ENCODE measurements at places on chromosomes 7 and 10. TPM values are rescaled to one million over a fixed set of nuclear protein-coding genes. Genes with fewer than 3 reads are reported as not detected.
A peak's percentile ranks its signal among the peaks of the same experiment; 100 is the strongest.

DNA sequence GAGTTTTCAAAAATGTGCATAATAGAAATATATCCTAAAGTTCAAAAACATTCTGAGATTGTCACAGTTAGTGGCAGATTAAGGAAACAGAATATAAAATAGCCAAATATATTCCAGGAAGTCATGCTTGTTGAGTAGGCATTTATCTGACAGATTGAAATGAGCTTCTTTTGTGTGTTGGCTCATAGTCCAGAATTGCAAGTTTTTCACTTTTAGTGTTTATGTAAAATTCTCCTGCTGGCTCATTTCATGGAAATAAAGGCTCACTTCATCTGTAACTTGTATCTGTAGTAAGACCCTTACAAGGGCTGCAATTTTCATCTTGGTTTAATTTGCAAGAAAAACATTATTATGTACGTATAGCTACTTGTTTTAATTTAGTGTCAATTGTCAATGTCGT, 93.5 kb downstream of the MCU start:
- DNase-seq = no peak
- no peaks in the 10 kb centered on the region for H3K27me3 ChIP-seq
- no peak overlapping the region for H3K4me3 ChIP-seq
- H3K4me1 ChIP-seq = peaks cover 14% of the 10 kb centered on the region
- H3K36me3 ChIP-seq = peaks cover 3% of the 10 kb centered on the region

- H3K4me1 ChIP-seq = no peaks in the 10 kb centered on the region
- no peaks in the 10 kb centered on the region for H3K36me3 ChIP-seq
- H3K27me3 ChIP-seq = peaks cover 26% of the 10 kb centered on the region
- DNase-seq = no peak
- no peak overlapping the region for H3K27ac ChIP-seq
These were observed 140.0 kb downstream of the PTPRN2 start for GRCh38 chr7:158447506-158448171.

GRCh38 chr7:474605-475424, 44.8 kb downstream of the PDGFA start:
- H3K36me3 ChIP-seq = no peaks in the 10 kb centered on the region
- DNase-seq = no peak
- no peaks in the 10 kb centered on the region for H3K27me3 ChIP-seq
- no peak overlapping the region for H3K4me3 ChIP-seq
- H3K27ac ChIP-seq = no peak overlapping the region
- peaks cover 7% of the 10 kb centered on the region for H3K4me1 ChIP-seq

Gene NEURL1
- total RNA-seq = 1.2 TPM

DNA sequence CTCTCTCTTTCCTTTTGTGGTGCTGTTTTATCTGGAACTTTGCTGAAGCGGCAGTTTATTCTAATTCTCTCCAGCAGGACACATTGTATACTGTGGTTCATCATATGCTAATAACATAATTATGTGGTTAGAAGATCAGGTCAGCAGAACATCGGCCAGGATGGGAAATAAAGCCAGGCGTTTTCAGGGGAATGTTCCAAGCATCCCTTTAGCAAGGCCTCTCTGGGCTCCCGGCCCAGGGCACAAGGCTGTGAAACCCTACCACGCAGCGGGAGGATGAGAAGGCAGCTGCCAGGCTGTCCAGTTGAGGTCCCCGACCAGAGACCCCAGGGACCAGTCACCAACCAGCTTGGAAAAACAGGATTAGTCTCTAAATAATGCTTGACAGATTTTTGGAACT, 112.2 kb upstream of the GALNT17 start:
- H3K27me3 ChIP-seq = no peaks in the 10 kb centered on the region
- no peak for DNase-seq
- no peak overlapping the region for H3K4me3 ChIP-seq
- no peaks in the 10 kb centered on the region for H3K4me1 ChIP-seq

DNA sequence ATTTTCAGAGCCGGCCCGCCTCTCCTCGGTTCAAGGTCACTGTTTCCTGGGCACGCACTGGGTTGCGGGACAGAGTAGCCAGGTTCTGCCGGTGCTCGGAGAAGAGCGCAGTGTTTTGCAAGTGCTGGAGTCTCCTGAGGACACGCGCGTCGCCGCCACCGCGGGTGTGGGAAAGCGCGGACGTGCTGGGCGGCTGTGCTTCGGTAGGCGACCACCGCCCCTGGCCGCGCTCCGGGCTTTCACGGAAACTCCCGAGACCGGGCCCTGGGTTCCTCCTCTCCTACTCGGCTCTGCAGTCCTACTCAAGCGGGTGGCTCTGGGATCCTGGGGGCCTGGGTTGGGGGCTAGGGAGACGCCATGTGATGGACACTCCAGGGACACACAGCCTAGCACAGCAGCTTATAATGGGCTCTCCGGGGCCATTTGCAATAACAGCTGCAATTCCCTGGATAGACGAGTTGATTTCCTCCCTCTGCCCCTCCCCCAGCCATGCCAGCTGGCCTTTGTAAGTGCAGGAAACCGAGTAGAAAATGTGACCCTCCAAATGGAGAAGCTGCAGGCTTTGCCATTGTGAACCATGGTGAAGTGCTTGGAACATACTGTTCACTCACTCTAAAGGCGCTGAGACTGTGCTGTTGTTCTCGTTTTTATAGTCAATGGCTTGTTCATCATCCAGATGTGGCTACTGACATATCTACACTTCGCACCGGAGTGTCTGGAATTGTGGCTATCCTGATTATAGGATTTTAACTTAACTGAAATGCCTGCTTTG, 2.1 kb downstream of the FRAT1 start:
- H3K4me1 ChIP-seq = peaks cover 22% of the 10 kb centered on the region
- no peaks in the 10 kb centered on the region for H3K36me3 ChIP-seq
- no peaks in the 10 kb centered on the region for H3K27me3 ChIP-seq
- DNase-seq = no peak
- peak overlapping the region; percentile 84 for H3K4me3 ChIP-seq

GRCh38 chr10:45408421-45409319, 34.7 kb downstream of the ALOX5 start:
- DNase-seq = no peak
- no peaks in the 10 kb centered on the region for H3K36me3 ChIP-seq
- peaks cover 6% of the 10 kb centered on the region for H3K4me1 ChIP-seq
- no peak overlapping the region for H3K27ac ChIP-seq
- peaks cover 22% of the 10 kb centered on the region for H3K27me3 ChIP-seq
- no peak overlapping the region for H3K4me3 ChIP-seq

GRCh38 chr10:22369434-22370072, 24.3 kb downstream of the SPAG6 start:
- no peak overlapping the region for H3K27ac ChIP-seq
- H3K27me3 ChIP-seq = peaks cover 4% of the 10 kb centered on the region
- H3K36me3 ChIP-seq = no peaks in the 10 kb centered on the region
- peaks cover 3% of the 10 kb centered on the region for H3K4me1 ChIP-seq
- no peak for DNase-seq
- H3K4me3 ChIP-seq = no peak overlapping the region

Gene CPA4
- total RNA-seq = not detected

Gene CREM
- total RNA-seq = 16.4 TPM

Gene FAM13C
- total RNA-seq = not detected

DNA sequence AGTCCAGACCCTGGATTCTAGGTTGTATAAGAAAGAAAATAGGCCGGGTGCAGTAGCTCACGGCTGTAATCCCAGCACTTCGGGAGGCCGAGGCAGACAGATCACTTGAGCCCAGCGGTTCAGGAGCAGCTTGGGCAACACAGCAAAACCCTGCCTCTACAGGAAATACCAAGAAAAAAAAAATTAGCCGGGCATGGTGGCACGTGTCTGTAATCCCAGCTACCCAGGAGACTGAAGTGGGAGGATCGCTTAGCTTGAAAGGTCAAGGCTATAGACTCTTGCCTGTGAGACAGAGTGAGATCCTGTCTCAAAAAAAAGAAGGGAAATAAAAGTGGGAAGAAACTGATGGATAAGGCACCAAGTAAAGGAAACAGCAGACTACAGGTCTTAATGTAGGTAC, 287.9 kb upstream of the KLF14 start:
- peaks cover 46% of the 10 kb centered on the region for H3K36me3 ChIP-seq
- H3K4me3 ChIP-seq = peak overlapping the region; percentile 54
- H3K4me1 ChIP-seq = peaks cover 81% of the 10 kb centered on the region
- H3K27me3 ChIP-seq = no peaks in the 10 kb centered on the region
- DNase-seq = no peak

Gene SPDYE5
- total RNA-seq = not detected

Gene NOS3
- 1.7 TPM for total RNA-seq

GRCh38 chr7:148397985-148398384, 192.6 kb upstream of the C7orf33 start:
- H3K36me3 ChIP-seq = no peaks in the 10 kb centered on the region
- DNase-seq = no peak
- H3K27me3 ChIP-seq = peaks cover 58% of the 10 kb centered on the region
- H3K4me3 ChIP-seq = no peak overlapping the region
- no peaks in the 10 kb centered on the region for H3K4me1 ChIP-seq

Gene FAM25C
- total RNA-seq = not detected

- DNase-seq = no peak
- no peaks in the 10 kb centered on the region for H3K4me1 ChIP-seq
- no peak overlapping the region for H3K4me3 ChIP-seq
- H3K36me3 ChIP-seq = peaks cover 19% of the 10 kb centered on the region
- H3K27ac ChIP-seq = no peak overlapping the region
These were observed 78.9 kb downstream of the SRI start for GRCh38 chr7:88140947-88141346.

GRCh38 chr10:69201045-69201444, 19.1 kb upstream of the HKDC1 start:
- no peaks in the 10 kb centered on the region for H3K4me1 ChIP-seq
- peaks cover 77% of the 10 kb centered on the region for H3K36me3 ChIP-seq
- H3K4me3 ChIP-seq = no peak overlapping the region

GRCh38 chr7:135964791-135965190, 12.4 kb downstream of the MTPN start:
- H3K27me3 ChIP-seq = no peaks in the 10 kb centered on the region
- peaks cover under 1% of the 10 kb centered on the region for H3K36me3 ChIP-seq
- H3K27ac ChIP-seq = no peak overlapping the region
- no peak for DNase-seq

DNA sequence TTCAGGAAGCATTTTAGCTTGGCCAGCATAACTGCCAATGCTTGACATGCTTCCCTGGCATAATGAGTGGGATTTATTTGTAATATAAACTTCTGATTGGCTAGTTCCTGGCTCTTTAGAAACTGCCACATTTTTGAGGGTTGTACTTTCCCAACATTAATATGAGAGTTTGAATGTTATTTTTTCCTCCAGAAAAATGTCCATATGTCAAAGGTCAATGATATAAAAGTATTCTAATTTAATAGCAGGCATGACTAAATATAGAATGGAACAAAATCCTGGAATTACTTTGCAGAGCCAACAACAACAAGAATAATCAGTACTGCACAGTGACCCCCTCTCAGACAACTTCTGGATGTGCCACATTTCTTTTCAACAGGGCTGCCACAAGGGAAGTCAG, 352.6 kb downstream of the PRPF18 start:
- no peaks in the 10 kb centered on the region for H3K36me3 ChIP-seq
- H3K4me1 ChIP-seq = peaks cover 10% of the 10 kb centered on the region
- peaks cover 4% of the 10 kb centered on the region for H3K27me3 ChIP-seq
- DNase-seq = no peak
- no peak overlapping the region for H3K27ac ChIP-seq
- no peak overlapping the region for H3K4me3 ChIP-seq

GRCh38 chr7:38822549-38822948, 86.4 kb downstream of the VPS41 start:
- H3K4me1 ChIP-seq = peaks cover 7% of the 10 kb centered on the region
- no peak overlapping the region for H3K4me3 ChIP-seq
- peaks cover 7% of the 10 kb centered on the region for H3K36me3 ChIP-seq
- no peaks in the 10 kb centered on the region for H3K27me3 ChIP-seq

Gene CTAGE8
- total RNA-seq = 1.2 TPM

GRCh38 chr7:108947526-108947925, 377.9 kb downstream of the DNAJB9 start:
- H3K4me3 ChIP-seq = no peak overlapping the region

- H3K27ac ChIP-seq = no peak overlapping the region
- H3K4me3 ChIP-seq = no peak overlapping the region
- peaks cover 3% of the 10 kb centered on the region for H3K4me1 ChIP-seq
- no peak for DNase-seq
- H3K36me3 ChIP-seq = no peaks in the 10 kb centered on the region
These were observed 88.5 kb downstream of the CREM start for GRCh38 chr10:35215107-35215506.

DNA sequence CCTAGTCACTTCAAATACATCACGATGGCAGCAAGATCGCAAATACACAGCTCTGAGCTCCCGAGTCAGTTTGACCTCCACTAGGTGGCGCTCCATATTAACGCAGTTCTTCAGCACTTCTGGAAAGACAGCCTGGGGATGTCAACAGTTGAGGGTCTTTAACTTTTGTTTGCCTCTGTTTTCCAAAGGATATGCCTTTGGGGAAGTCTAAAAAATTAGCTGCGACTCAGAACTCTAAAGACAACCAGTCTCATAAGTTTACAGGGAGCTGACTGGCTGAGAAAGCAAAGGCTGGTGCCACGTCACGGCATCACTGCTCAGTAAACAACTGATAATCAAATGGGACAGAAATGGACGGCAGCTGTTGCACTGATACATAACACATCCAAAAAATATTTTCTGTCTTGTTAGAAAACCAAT, 458.8 kb downstream of the SORCS1 start:
- no peaks in the 10 kb centered on the region for H3K27me3 ChIP-seq
- no peaks in the 10 kb centered on the region for H3K4me1 ChIP-seq
- no peak for DNase-seq
- H3K27ac ChIP-seq = no peak overlapping the region
- H3K4me3 ChIP-seq = no peak overlapping the region

- no peak overlapping the region for H3K27ac ChIP-seq
- no peaks in the 10 kb centered on the region for H3K27me3 ChIP-seq
- H3K4me1 ChIP-seq = no peaks in the 10 kb centered on the region
- no peak for DNase-seq
These were observed 648.5 kb upstream of the NRP1 start for GRCh38 chr10:33982995-33983394.

Data from naive thymus-derived CD8-positive, alpha-beta T cell (primary cell).